CD4-positive, alpha-beta T cell (primary cell): ENCODE measurements at places on chromosomes 4 and X.

- DNase-seq = no peak
These were observed 105.6 kb downstream of the NEUROG2 start for GRCh38 chr4:112410364-112410763.

- peak; percentile 48 for DNase-seq
These were observed at the start of gene CLGN for GRCh38 chr4:140427106-140427918. TSS of gene CLGN (minus strand) at chr4:140427648. CDS start at chr4:140413078, 14,570 bp downstream.

- no peak for DNase-seq
These were observed 17.9 kb downstream of the NALF2 start for GRCh38 chrX:69522052-69522451.

DNA sequence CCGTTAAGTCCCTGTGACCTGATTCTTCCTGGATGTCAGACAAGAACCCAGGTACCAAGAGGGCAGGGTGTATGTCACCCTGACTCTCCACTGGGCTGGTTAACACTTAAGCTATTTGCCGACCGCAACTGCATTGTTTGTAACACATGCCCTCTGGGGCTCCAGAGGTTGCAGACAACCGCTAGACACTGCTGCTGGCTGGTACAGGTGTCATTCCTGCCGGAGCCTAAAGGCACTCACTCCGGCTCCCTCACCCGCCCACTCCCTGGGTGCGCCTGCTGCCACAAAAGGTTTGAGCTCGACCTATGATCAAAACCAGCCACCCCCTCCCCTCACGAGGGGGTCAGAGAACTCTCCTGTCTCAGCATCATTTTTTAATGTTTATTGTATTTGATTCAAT, 208.2 kb downstream of the FAT4 start:
- no peak for DNase-seq

DNA sequence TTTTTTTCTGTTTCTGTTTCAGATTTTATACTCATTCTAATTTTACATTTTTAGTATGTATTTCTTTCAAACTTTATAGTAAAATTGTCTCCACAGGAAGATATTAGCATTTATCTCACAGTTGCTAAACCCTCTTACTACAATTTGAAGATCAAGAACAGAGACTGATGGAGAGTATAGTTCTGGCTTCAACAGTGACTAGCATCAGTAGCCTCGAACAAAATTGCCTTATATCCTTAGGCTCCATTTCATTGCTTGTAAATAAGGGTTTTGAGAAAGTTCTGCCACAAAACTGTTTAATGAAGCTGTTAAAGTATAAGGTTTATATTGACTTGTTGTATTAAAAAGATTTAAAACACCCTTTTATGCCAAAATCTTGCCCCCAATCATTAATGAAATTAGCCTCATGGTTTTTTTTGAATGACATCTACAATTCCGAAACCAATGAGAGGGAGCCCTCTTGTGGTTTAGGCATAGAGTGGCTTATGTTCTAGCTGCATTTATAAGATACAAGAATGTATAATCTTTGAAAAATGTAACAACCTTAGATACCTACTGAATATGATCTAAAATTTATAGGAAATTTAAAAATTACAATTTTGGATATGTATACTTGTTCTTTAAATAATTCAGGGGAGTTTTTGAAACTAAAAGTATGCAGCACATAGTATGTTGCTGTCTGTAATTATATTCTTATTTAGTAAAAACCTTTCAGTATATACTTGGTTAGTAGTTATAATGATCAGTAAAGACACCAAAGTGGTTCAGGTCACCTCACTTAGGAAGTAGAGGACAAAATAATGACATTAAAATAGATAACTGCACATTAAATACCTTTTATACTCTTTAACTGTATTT, 109.8 kb upstream of the HPGD start:
- no peak for DNase-seq

- DNase-seq = no peak
These were observed 170.8 kb upstream of the GATB start for GRCh38 chr4:151931563-151931962.

DNA sequence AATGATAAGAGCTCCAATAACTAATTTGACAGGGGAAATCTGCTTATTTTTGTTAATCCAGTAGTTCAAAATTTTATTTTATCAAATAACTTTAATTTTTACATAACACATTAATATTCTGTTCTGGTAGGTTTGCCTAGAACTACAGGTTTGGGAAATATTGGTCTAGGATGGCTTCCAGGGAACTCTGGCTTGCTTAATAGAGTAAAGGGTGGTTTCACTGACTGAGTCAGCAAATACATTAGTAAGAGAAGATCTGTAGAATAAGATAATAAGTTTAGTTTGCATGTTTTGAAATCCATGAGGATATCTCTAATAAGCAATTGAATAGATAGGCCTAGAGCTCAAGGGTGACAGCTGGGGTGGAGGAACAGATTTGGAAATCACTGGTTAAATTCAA, 500.7 kb downstream of the ZNF674 start:
- no peak for DNase-seq

GRCh38 chr4:108152980-108153379, 15.8 kb downstream of the LEF1 start:
- no peak for DNase-seq

DNA sequence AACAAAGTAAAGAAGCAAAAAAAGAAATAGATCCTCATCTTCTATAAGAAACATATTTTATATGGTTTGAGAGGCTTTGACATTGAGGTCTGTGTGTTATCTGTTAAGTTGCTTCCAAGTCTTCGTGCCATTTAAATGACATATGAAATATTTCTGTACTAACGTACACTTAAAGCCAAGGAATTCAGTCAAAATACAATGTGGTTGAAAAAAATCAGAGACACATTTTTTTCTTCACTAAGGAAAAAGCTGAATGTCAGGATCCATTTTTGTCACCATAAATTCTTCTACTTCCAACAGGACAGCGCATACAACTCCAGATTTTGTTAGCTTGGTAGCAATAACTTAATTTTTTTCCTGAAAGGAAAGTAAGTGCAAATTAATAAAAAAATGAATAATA, 168.5 kb downstream of the FAT4 start:
- DNase-seq = no peak

DNA sequence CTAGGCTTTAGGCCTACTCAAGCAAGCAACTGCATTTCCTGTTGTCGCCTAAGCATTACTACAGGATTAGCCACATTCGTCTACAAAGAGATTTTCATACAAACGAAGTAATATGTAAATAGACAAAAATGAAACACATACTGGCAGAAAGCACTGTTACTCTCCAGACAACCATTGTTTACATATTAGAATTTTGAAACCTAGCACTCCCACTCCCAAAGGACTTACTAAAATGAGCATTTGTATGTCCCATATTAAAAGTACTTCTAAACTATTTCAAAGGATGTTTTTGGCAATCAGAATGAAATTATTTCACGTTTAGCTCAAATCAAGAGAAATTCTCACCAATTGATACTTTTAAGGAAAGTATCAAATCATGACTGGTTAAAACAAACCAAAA, 570.8 kb downstream of the PRR32 start:
- DNase-seq = no peak

GRCh38 chr4:128166982-128167381, 105.9 kb downstream of the LARP1B start:
- DNase-seq = no peak
